ENCODE measurements at places on chromosomes 12 and 14.

- DNase-seq = no peak
These were observed 404.9 kb downstream of the BCL11B start for GRCh38 chr14:98867146-98867545.

DNA sequence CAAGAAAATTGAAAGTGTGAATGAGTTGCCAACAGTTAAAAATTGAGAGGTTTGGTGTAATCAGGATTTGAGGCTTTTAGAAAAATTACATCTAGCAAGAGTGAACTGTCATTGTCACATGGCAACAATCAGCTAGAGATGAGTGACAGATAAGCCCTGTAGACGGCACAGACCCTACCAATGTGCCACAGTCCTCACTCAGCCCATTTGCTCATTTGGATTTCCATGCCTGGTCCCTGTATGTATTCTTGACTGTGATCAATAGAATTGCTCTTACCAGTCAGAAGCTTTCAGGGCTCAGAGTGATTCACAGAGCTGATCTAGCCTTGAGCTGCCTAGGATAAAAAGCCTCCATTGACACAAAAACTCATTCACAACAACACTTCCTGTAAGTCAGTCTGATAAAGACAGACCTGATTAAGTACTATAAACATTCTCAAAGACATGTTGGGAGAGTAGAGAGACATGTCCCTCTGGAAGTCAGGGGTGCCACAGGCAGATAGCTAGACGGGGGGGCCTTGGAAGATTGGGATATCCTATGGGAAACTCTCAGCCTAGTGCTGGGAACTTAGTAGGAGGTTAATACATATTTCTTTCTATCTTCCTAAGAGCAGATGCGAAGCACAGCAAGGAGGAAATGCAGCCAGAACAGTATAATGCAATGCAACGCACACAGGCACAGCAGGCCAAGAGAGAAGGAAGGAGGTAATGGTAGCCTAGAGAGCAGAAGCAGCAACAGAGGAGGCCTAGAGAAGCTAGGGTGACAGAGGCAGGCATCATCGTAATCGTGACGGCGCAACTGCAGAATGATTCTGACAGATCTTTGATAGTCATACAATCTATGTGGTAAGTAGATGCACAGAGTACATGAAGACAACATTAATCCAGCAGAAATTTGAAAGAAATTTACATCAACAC, 2.0 kb upstream of the PELI2 start:
- no peak for DNase-seq

DNA sequence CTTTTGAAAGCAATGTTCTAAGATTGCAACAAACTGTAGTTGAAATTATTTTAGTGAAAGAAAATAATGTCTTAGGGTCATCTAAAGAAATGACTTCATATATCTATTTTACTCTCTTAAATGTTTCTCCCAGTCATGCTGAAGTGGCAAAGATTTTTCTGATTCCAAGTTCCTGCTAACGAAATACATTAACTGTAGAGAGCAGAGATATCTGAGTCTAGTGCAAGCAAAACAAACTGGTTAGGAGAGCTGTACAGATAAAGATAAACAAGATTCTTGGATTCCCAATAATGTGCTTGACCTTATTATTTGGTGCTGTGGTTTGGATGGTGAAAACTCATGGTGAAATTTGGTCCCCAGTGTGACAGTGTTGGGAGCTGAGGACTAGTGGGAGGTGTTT, 199.9 kb upstream of the PWP1 start:
- DNase-seq = no peak

GRCh38 chr12:121331248-121331647, 21.0 kb downstream of the ANAPC5 start:
- DNase-seq = no peak

DNA sequence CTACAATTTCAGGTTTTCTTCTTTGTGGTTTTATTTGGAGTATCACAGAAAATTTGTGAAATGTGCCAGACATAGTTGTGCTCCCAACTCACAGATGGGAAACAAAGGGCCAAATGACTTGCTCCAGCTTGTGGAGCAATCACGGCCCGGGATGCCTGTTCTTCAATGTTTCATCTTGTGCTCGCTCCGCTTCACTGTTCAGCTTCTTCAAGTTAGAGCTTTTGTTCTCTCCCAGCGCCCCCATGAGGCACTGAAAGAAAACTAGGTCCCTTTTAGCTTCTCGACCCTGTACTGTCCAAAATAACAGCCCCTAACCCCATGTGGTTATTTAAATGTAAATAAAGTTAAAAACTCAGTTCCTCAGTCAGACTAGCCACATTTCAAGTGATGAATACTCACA, 187.9 kb upstream of the STXBP6 start:
- no peak for DNase-seq

DNA sequence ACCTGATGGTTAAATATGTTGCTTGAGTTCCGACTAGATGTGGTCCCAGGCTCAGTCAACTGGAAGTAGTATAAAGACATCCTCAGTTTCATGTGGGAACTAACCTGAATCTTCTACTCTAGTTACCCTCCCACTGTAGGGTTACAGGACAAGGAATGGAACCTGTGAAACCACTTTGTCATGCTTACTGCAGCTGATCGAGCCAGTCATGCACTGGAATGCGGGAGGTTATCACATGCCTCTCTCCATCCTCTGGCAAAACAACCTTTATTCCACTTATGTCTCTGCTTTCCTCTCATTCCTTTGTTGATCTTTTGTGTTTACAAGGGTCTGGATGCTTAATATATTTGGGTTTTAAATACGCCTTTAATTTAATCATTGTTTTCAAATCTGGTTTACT, 111.9 kb upstream of the DDHD1 start:
- DNase-seq = no peak

DNA sequence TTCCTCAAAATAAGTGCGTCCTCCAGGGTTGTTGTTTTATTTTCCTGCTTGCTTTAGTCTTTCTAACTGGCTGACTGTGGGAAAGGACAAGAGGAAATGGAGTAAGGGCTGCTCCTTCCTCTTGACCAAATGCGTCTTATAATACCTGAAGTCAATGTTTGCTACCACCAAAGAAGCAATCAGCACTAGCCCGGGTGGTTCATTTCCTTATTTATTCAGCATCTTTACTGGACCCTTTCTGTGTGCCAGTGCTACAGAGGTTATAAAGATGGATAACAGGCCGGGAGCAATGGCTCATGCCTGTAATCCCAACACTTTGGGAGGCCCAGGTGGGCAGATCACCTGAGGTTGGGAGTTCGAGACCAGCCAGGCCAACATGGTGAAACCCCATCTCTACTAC, 15.1 kb upstream of the RPS6KA5 start:
- no peak for DNase-seq

DNA sequence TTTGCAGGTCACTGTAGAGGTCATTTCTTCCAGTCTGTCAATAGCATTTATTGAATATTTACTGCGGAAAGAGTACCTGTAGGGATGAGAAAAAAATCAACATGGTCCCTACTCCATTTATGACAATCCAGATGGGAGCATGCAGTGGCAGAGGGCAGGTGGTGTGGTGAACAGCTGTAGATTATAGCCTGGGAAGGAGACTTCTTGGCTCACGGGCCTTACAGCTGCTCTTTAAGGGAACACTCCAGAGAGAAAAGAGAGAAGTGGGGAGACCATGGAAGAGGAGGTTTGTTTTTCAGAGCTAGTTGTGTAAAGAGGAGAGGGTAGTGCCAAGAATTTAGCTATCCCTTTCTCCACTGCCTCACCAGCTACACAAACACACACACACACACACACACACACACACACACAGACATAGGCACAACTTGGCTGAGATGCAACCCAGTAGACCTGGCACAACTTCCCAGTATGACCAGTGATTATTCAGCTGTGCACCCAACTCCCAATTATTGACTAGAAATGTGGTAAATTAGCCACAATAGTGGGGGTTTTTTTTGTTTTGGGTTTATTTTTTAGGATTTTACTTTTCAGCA, 41.0 kb downstream of the GPHB5 start:
- DNase-seq = no peak

GRCh38 chr12:5379749-5380496, 52.0 kb upstream of the NTF3 start:
- DNase-seq = no peak

DNA sequence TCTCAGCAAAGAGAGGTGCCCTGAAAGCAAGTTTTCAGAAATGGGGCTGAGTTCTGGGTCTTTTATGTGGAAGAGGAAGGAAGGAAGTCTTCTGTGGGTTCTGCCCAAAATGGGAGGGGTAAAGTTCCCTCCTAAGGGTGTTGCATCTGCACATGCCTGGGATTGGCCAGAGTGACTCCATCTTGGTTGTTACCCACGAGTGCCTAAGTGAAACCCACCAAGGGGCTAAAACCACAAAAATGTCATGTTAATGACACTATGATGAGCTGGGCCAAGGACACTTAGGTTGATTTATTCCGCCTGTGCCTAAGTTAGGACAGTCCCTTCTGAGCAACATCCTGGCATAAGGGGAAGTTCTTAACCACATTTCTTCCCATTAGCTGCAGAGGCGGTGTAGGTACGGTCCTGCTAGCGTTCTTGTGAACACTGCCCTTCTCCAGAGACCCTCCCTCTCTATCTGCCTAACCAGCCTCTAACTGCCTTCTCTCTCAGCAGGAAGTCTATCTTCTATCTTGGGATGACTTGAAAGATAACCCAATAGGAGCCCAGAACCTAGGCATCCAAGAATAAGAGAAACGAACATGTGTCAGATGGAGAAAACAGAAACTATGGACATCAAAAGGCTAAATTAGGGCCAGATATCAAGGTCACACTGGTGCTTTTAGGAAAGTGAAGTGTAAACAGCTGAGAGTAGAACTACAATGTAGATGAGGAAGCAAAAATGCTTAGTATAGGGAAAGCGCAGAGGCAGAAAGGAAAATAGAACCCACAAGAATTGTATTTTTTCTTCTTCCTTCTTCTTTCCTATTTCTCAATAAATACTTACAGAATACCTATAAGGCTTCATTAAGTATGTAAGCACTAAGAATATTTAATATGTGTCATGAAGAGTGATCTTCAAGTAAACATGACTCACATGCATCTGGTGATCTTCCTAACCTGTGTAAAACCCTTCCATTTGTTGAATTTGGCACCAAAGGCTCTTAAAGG, 104.2 kb upstream of the AMN1 start:
- peak; percentile 47 for DNase-seq

- no peak for DNase-seq
These were observed 150.2 kb downstream of the TMEM132D start for GRCh38 chr12:129753586-129753985.

DNA sequence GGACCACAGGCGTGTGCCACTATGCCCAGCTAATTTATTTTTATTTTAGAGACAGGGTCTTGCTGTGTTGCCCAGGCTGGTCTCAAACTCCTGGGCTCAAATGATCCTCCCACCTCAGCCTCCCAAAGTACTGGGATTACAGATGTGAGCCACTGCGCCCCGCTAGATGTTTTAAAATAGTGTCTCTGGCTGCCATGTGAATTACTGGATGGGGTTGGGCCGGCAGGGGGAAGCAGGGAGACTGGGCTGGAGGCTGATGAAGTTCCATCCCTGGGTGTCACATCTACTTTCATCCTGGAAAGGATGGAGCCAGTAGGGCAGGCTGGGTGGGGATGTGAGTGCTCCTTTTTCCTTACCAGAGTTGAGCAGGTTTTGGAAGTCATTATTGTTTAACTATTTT, 46.1 kb downstream of the DNAH10 start:
- DNase-seq = no peak

DNA sequence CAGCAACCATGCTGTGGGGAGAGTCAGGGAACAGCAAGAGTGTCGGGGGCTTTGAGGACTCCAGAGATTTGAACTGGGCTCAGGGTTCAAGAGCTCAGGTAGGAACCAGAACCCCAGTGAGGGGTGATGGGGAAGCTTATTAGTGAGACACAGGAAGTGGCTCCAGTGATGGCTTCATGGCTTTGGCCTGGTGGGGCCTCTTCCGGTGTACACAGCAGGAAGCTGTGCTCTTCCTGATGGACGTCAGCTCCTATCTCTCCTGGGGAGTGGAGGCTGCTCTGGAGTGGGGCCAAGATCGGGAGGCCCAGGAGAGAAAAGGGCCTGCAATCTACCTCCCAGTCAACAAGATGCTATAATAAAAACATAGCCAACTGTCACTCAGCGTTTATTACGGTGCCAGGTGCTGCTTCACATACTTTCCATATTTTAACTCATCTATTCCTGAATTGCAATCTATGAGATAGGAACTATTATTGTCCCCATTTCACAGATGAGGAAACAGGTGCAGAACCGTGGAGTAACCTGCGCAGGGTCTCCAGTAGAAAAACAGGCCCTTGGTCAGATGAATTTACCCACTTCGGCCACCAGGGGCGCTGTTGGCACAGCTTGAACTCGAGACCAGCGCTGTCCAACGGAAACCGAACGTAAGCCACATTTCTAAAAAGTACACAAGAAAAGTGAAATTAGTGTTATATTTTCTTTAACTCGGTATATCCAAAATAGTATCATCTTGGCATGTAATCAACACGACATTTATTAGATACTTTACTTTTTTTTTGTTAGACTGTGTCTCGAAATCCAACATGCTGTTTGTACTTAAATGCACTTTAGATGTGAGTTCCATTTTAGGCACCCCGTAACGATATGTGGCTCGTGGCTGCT, 63.6 kb upstream of the DLK1 start:
- DNase-seq = peak; percentile 22

DNA sequence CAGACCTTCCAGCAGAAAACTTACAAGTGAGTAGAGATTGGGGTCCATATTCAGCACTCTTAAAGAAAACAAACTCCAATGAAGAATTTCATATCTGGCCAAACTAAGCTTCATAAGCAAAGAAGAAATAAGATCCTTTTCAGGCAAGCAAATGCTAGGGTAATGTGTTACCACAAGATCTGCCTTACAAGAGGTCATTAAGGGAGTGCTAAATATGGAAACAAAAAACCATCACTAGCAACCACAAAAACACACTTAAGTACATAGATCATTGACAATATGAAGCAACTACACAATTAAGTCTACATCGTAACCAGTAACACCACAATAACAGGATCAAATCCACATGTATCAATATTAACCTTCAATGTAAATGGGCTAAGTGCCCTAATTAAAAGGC, 47.1 kb upstream of the CLEC14A start:
- DNase-seq = no peak

GRCh38 chr12:19338405-19338804, 100.9 kb upstream of the AEBP2 start:
- DNase-seq = no peak

DNA sequence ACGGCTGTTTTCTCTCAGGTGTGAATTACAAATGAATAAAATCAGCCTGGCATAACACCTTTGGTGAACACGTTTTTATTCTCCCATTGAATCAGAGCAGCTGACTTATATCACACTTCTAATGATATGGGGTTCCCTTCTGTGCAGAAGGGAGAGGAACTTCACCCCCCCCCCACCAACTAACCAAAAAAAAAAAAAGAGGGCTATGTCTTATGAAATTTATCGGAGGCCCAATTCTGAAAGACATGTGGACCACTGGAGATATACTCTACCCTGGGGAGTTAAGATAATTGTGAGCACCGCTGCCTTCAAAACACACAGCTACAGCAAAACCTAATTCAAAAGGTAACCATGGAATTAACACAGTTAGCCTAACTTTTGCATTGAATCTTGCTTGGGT, 4.6 kb downstream of the BCL11B start:
- DNase-seq = no peak
